ENCODE measurements at places on chromosomes 7 and 10. TPM values are rescaled to one million over a fixed set of nuclear protein-coding genes. Genes with fewer than 3 reads are reported as not detected.
A peak's percentile ranks its signal among the peaks of the same experiment; 100 is the strongest.

The BNIP3 gene
- 39.8 TPM for total RNA-seq

DNA sequence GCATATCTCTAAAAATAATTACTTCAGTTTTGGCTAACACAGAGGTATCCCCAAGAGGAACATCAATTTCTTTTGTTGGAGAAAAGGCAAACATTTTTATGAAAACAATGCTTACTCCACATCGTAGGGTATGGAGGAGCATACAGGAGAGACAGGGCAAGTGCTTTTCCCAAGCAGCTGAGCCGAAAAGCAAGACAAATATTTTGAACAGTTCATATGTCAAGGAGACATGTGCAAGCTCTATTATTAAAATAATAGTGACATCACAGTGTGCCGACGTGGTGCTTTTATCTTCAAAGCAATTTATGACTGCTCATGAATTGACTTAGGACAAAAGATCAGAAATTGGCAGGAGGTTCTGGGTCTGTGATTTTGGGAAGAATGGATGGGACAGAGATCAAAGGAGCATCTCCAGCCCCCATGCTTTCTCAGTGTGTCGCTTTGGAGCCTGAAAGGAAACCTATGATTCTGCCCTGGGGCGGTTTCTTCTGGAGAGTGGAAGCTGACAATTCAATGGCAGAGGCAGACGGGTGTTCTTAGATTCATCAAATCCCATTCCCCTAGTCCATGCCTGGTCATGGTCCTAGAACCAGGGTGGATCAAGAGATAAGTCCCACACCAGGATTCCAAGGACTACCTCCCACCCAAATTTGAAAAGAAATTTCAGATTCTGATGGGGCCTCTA is 97.1 kb downstream of the JCAD start:
- no peaks in the 10 kb centered on the region for H3K4me1 ChIP-seq
- DNase-seq: no peak
- no peak overlapping the region for H3K4me3 ChIP-seq
- H3K27me3 ChIP-seq: no peaks in the 10 kb centered on the region
- no peak overlapping the region for H3K27ac ChIP-seq
- no peaks in the 10 kb centered on the region for H3K36me3 ChIP-seq

GRCh38 chr7:39741942-39742623 is 118.7 kb downstream of the RALA start:
- H3K27me3 ChIP-seq: no peaks in the 10 kb centered on the region
- peak; percentile 54 for DNase-seq
- no peaks in the 10 kb centered on the region for H3K36me3 ChIP-seq
- no peak overlapping the region for H3K27ac ChIP-seq
- no peaks in the 10 kb centered on the region for H3K4me1 ChIP-seq
- H3K4me3 ChIP-seq: no peak overlapping the region

- H3K36me3 ChIP-seq: no peaks in the 10 kb centered on the region
- no peak overlapping the region for H3K27ac ChIP-seq
- no peaks in the 10 kb centered on the region for H3K27me3 ChIP-seq
- H3K4me1 ChIP-seq: no peaks in the 10 kb centered on the region
- H3K4me3 ChIP-seq: no peak overlapping the region
Measured at GRCh38 chr7:36185756-36186155, 32.7 kb downstream of the EEPD1 start.

GRCh38 chr7:99557940-99558305 is 519 bp upstream of the ZNF655 start:
- peak overlapping the region; percentile 98 for H3K27ac ChIP-seq
- peaks cover 33% of the 10 kb centered on the region for H3K4me1 ChIP-seq
- no peaks in the 10 kb centered on the region for H3K27me3 ChIP-seq
- peaks cover 23% of the 10 kb centered on the region for H3K36me3 ChIP-seq
- no peak for DNase-seq

- H3K4me3 ChIP-seq: no peak overlapping the region
- DNase-seq: no peak
- no peaks in the 10 kb centered on the region for H3K4me1 ChIP-seq
- no peaks in the 10 kb centered on the region for H3K27me3 ChIP-seq
- no peaks in the 10 kb centered on the region for H3K36me3 ChIP-seq
- no peak overlapping the region for H3K27ac ChIP-seq
Measured at GRCh38 chr7:40418983-40419382, 284.2 kb downstream of the SUGCT start.

GRCh38 chr7:135710417-135711138 is 17.4 kb downstream of the SLC13A4 start:
- no peak overlapping the region for H3K4me3 ChIP-seq
- no peaks in the 10 kb centered on the region for H3K36me3 ChIP-seq
- no peaks in the 10 kb centered on the region for H3K27me3 ChIP-seq

- H3K4me3 ChIP-seq: no peak overlapping the region
- H3K4me1 ChIP-seq: no peaks in the 10 kb centered on the region
- H3K36me3 ChIP-seq: no peaks in the 10 kb centered on the region
- no peaks in the 10 kb centered on the region for H3K27me3 ChIP-seq
- DNase-seq: no peak
- no peak overlapping the region for H3K27ac ChIP-seq
Measured at GRCh38 chr7:65832281-65832680, 40.6 kb upstream of the VKORC1L1 start.

All from CD8-positive, alpha-beta memory T cell (primary cell).